ENCODE measurements at places on chromosomes 2 and 18. TPM values are rescaled to one million over a fixed set of nuclear protein-coding genes. Genes with fewer than 3 reads are reported as not detected.

The KCNF1 gene
- not detected for total RNA-seq

The TMEM178A gene
- 0.32 TPM for total RNA-seq

The CD226 gene
- 113 TPM for total RNA-seq

The IL1RL1 gene
- 0.12 TPM for total RNA-seq

The ATP9B gene
- total RNA-seq, result 30.5 TPM

The CDCA7 gene
- 105 TPM for total RNA-seq

The TMEM169 gene
- total RNA-seq, result 3.0 TPM

The AAK1 gene
- total RNA-seq, result 121 TPM

The SMIM21 gene
- not detected for total RNA-seq

The SNORC gene
- total RNA-seq, result 0.97 TPM

The SP110 gene
- 188 TPM for total RNA-seq

The DNAH7 gene
- 0.04 TPM for total RNA-seq

The RND3 gene
- not detected for total RNA-seq

The MDH1B gene
- 0.40 TPM for total RNA-seq

The CNOT9 gene
- total RNA-seq, result 71.0 TPM

The FBXO41 gene
- total RNA-seq, result 18.2 TPM

The GALNT5 gene
- not detected for total RNA-seq

The TCF7L1 gene
- total RNA-seq, result not detected

The DNAJC5G gene
- not detected for total RNA-seq

All from activated CD4-positive, alpha-beta T cell treated with anti-CD3 and anti-CD28 coated beads, Interleukin-2, amount 10 ng/mL, durations not matched to agents 7 days and 5 days (primary cell).